ENCODE measurements at places on chromosomes 3 and 15.
A peak's percentile ranks its signal among the peaks of the same experiment; 100 is the strongest.

GRCh38 chr3:173703771-173704170, 306.2 kb downstream of the NLGN1 start:
- no peak for DNase-seq

- DNase-seq = no peak
Observed at GRCh38 chr3:188350961-188351360, 197.0 kb downstream of the LPP start.

DNA sequence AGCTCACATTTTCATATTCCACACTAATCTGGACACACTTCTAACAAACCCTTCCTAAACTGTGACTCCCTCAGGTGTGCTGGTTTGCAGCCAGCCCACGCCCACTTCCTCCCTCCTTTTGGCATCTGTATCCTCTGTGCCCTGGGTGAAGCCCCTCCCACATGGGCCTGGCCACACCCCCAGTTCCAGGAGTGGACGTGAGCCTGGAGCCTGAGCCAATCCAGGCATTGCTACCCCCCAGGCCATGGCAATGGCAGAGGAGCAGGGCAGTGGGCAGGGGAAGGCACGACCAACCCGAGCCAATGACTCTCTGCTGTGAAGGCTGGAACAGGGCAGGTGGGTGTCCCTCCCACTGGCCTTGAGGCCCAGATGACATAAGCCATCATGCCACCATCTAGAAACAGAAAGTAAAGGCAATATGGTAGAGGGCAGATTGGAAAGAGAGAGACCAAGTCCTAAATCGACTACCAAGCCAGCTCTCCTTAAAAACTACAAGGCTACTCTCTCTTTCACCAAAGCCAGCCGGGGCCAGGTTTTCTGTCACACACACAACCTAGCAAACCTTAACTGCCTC, 18.6 kb downstream of the FAM174B start:
- DNase-seq = no peak

- peak; percentile 80 for DNase-seq
Observed at GRCh38 chr15:73368301-73369136, at the start of gene HCN4. TSS of gene HCN4 (minus strand) at chr15:73368958. CDS start at chr15:73368270, 688 bp downstream.

GRCh38 chr3:124064050-124064449, 72.1 kb upstream of the ROPN1 start:
- no peak for DNase-seq

GRCh38 chr3:188126276-188126675, 27.7 kb upstream of the LPP start:
- no peak for DNase-seq

GRCh38 chr3:142976621-142977398, 13.3 kb upstream of the PAQR9 start:
- no peak for DNase-seq

GRCh38 chr15:81199031-81199779, 2.5 kb downstream of the IL16 start:
- DNase-seq = no peak

- no peak for DNase-seq
Observed at GRCh38 chr3:149180057-149180573, 41.5 kb downstream of the CP start.

- no peak for DNase-seq
Observed at GRCh38 chr3:124686028-124686670, 44.1 kb upstream of the UMPS start.

DNA sequence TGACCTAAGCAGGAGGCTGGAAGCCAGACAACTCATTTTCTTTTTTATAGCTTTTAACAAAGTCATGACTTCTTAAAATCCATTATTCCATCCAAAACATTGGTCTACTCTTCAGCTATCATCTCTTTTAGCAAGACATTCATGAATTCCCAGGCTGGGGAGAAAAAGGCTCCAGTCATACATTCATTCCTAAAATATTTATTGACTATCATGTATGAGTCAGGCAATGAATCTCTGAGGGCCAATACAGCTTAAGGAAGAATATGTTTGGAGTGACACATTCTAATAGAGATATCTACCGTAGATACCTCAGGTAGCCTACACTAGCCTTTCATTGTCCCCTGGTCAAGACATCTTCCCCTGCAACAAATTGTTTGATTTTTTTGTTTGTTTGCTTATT, 196.4 kb upstream of the NANOGP8 start:
- no peak for DNase-seq

DNA sequence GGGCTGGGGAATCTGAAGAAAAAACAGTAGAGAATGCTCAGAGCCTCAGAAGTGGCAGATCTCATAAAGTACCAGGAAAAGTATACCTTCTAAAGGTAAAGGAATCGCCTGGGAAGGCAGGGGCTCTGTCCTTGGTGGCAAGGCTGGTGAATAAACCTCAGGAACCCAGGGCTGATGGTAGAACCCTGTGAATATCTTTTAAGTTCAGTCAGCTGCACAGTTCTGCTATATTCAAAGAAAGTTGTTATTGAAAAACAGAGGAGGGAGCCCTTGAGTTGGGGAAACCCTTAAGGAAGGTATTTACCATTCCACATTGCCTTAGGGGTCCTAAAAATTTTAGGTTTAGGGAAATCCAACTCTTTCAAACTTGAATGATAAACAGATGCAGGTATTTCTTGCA, 31.2 kb downstream of the ZPLD1 start:
- DNase-seq = no peak

DNA sequence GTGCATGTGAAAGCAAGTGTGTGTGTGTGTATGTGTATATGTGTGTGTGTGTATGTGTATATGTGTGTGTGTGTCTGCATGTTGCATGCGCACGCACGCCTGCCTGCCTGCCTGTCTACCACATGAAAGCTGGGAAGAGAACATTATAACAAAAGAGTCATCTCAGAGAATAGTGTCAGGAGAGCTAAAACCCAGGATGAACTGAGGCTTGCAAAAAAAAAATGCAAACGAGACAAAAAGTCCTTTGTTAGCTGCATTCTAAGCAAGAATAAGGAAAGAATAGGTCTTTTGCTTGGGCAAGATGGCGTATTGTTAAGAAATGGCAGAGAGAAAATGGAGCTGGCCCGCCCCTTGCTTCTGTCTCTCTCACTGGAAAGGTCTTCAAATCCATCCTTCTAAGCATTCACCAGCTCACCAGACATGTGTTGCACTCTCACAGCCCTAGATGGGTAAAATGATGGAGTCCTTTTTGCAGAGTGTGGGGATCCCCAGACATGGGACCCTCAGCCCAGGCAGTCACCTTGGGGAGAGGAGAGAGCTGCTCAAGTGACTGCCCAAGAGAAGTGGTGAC, 16.4 kb downstream of the WNT7A start:
- DNase-seq = no peak

DNA sequence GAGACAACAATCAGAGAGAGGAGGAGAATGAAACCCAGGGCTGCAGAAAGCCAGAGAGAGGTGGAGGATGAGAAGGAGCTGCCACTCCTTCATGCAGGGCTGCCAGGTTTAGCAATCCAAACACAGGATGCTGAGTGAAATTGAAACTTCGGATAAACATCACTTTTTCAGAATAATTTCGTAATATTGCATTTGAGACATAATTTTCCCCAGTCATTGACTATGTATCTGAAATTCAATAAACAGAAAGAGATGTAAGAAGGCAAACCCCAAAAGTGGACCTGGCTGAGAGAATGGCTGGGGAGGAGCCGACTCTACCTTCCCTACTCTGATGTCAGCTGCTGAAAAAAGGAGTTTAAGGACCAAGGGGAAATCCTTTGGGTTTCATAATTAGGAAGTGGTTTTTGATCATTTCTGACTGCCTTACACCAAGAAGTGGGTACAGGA, 33.8 kb downstream of the SLC9A9 start:
- no peak for DNase-seq

DNA sequence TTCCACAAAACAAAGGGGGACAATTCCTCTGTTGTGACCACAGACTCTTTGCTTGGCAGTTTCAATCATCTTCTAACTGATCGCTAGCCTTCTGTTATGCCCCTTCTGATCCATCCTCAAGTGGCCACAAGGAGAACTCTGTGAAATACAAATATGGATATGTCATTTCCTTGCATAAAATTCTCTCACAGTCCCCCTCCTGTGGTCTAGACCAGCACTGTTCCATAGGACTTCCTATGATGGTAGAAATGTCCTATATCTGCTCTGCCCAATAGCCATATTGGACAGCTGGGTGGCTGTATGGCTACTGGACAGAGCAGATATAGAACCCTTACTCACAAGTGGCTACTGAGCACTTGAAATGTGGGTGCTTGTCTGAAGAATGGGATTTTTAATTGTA, 25.9 kb upstream of the SNRK start:
- no peak for DNase-seq

DNA sequence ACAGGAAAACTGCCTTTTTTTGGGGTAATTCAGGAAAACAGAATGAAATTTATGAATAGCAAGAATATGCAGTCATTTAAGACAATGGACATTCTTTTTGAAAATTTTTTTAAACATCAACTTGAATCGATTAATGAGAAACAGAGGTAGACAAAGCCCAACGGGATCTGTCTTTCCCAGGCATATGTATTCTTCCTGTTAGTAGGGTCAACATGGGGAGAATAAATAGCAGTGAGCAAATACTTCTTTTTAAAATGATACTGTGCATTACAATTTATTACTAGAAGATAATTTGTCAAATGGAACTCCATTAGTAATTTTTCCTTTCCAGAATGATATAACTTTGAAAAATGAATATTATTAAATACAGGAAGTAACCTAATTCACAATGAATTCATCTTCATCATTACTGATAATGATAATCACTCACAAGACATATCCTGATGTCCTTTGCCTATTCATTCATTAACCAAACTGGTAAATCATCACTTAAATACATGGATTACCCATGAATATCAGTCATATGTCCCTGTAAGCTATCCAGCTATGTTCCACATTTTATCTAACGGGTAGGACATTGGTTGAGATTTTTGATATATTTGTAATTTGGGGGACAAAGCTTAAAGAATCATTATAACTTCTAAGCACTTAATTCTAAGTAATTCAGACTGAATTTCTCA, 209.2 kb upstream of the CDIN1 start:
- DNase-seq = no peak

GRCh38 chr3:55194376-55194775, 266.5 kb upstream of the LRTM1 start:
- no peak for DNase-seq

DNA sequence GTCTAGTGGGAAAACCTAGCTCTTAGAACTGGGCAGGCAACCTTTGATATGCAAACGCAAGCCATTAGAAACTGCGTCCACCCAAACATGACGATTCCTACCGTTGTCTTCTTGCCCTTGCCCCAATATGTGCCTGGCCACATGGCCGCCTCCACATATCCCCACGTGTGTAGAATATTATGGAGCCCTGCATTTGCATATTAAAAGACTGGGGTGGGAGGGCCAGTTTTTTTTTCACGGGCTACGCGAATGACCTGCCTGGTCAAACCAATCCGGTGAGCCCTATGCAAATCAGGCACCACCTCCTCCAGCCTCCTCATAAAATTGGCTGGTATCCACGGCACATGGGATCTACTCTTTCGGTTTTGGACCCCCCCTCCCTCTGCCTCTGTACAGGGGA, 381.0 kb upstream of the RGMA start:
- DNase-seq = no peak
